NCI-H774 (cell line): ENCODE measurements at places on chromosomes 1 and 21.

DNA sequence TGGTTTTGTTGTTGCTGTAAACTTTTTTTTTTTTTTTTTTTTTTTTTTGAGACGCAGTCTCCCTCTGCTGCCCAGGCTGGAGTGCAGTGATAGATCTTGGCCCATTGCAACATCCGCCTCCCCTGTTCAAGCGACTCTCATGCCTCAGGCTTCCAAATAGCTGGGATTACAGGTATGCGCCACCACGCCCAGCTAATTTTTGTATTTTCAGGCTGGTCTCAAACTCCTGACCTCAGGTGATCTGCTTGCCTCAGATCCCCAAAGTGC lies 78.9 kb upstream of the SLC45A1 start:
- DNase-seq = no peak

DNA sequence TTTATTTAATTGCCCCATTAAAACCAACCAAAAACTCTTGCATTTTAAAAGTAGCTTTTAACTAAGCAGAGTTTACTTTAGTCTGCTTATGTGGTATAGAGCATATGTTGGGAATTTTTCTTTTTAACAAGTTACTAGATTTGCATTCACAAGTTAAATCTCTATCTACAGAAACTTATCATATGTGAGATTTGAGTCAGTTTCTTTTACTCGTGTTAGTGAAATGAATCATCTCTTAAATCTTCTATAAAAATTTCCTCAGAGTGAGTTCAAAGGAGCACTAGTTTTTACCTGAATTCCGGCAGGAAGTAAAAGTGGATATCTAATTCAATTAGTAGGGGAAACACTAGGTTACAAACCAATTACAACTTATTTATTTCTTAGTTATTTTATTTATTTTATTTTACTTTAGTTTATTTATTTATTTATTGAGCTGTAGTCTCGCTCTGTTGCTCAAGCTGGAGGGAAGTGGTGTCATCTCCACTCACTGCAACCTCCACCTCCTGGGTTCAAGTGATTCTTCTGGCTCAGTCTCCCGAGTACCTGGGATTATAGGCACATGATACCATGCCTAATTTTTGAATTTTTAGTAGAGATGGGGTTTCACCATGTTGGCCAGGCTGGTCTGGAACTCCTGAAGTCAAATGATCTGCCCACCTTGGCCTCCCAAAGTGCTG lies 1609.6 kb upstream of the B3GALT2 start:
- DNase-seq = no peak

- DNase-seq = no peak
Measured at GRCh38 chr1:25774206-25774803, 25.7 kb upstream of the SELENON start.

- no peak for DNase-seq
Measured at GRCh38 chr1:65431111-65431705, 10.7 kb downstream of the LEPR start.

- no peak for DNase-seq
Measured at GRCh38 chr21:28655471-28655870, 337.2 kb downstream of the LTN1 start.

DNA sequence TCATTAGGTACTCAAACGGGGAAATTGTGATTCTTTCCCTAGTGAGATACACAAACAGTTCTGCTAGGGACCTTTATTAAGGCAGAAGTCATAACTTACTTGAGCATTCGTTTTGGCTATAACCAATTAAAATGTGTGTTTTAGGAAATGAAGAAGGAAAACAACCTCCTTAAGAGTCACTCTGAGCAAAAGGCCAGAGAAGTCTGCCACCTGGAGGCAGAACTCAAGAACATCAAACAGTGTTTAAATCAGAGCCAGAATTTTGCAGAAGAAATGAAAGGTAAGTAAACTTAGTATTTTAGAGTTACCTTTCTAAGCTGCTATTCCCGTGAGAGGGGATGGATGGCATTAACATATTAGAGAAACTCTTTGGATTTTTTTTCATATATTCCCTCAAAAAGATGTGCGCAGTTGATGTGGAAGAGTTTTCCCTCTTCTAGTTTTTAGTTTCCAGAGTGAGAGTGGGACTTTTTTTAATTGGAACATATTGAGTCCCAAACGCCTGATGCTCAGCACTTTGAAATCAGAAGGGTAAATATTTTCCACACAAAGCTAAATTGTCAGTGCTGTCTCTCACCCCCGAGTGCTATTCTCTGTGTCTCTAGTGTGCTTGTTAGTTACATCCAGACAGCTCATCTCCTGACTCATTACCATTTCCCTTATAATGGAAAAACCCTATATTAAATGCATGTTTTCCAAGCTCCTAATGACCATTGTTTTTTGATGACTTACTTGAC lies 34.9 kb downstream of the CENPF start:
- DNase-seq = no peak

DNA sequence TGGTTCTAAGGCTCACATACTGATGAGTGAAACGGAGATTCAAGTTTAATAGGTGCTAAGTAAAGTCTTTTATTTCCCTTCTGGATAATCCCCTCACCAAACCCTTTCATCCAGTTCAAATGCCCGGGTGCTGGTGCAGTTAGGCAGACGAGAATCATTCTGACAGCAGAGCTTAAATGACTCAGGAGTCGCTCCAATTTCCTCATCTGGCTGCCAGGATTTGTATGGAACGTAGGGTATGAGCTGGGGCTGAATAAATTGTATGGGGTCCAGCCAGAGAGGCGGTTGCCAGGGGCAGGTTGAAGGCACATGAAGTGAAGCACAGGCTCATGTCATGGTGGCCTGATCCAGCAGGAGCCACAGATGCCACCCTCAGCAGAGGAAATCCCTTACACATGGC lies 76.0 kb downstream of the PAPPA2 start:
- no peak for DNase-seq

DNA sequence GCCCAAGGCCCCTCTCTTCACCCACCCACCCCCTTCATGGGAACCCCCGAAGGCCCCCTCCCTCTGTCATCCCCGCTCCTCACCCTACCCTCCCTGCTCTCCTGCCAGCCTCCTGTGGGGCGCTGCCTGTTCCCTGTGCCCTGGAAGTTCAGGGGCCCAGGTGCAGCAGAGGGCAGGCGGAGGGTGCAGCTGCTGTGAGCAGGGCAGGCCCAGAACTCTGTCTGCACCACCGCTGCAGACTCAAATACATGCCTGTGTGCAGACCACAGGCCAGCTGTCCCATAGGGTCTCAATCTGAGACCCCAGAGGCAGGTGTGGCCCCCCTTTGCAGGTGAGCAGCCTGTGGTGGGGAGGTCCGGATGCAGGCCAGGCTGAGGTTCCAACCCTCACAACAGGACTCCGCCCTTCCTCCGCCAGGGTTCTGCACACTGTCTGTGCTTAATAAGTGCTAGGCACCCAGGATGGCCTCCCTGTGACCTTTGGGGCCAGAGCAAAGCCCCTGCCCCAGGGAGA lies 62.5 kb downstream of the WNT9A start:
- DNase-seq = no peak

GRCh38 chr1:47930210-47930840 lies 66.9 kb downstream of the TRABD2B start:
- DNase-seq = no peak

DNA sequence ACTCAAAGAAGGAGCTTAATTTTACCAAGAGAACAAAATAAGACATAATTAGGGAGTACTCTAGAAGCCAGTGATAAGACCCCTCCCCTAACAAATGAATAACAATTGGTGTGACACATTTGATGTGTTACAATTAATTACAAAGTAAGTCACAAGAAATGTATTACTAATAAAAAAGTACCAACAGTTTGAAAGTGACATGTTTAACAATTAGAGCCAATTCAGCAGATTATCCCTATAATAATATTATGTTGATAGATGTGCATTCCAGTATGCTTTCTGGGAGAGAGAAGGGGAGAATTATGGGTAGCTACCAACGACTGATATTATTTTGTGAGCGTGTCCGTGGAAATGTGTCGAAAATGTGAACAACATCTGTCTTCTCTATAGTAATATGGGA lies 19.1 kb downstream of the CTSK start:
- DNase-seq = no peak

DNA sequence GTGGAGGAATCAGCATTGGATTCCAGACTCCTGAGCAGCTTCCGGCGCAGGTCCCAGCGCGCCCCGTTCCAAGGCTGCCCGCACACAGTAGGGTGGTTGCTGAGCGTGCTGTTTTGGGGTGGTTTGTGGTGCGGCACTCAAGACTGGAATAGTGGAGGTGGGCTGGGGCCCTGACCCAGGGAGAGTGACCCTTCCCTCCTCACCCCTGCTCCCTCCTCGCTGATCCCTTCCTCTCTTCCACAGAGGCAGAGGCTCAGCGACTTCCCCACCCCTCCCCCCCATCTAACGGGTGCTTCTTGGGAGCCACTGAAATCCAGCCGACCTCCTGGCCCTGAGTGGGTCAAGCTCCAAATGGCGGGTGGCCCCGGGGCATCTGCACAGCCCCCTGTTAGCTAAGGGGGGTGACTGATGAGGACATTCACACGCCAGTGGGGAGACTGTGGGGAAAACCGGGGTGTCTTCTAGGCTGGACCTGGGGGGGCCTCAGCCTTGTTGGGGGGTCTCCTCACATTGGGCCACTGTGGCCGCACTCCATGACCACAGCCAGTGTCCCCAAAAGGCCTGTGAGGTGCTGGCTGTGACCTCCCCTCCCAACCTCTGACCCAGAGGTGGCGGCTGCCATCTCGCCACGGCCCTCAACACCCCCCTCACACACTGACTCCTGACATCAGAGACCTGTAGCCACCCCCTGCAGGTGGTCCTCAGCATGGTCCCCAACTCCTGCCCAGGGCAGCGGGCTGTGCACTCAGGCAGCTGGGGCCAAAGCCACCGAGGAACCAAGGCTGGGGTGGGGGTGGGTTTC lies 3.9 kb upstream of the HES4 start:
- DNase-seq = no peak

DNA sequence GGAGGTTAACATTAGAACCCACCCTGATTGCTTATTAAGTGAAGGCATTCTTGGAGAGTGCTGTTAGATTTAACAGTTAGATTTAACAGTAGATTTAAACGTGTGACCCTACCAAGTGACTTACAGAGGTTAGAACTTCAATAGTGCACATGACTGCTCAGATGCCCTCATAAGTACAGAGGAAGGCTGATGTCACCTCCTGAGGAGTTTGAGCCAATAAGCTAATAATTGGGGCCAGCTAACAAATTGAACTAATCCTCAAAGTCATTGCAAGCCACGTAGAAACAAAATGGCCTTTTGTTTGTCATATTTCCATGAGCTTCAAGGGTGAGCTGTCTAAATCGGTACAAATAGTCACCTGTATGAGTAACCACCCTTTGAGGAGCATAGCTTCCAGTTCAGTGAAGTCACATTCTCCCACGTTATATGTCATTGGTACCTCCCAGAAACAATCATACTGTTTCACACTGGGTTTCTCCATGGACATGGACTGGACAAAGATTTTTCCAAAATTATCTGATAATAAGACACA lies 11.7 kb downstream of the AVPR1B start:
- DNase-seq = no peak

DNA sequence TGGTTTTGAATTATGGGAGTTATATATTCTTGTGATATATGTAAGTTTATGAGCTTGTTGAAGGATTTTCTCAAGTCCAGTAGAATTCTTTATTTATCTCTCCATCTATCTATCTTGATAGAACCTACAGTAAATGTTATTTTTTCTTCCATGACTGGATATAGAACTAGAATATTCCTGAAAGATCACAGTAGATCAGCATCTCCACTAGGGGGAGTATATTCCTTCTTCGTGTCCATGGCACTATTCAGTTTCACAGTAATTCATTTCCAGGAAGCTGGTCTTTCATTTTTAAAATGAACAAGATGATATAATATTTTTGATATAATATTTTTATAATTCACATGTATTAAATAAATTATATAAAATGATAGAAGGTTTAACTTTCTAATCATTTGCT lies 18.8 kb downstream of the TMPRSS15 start:
- DNase-seq = no peak

DNA sequence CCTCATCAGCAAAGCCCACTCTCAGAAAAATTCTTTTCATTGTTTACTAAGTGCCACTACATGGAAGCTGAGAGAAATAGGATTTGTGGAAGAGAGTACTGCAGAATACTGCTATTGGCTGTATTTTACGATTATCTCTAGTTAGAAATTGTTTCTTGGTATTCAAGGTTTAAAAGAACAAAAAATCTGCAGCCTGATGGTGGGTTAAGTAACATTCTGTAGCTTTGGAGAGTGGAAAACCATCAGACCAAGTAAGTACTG lies 27.3 kb downstream of the PTTG1IP start:
- DNase-seq = no peak

- no peak for DNase-seq
Measured at GRCh38 chr1:53395671-53396215, 63.5 kb upstream of the DMRTB1 start.

DNA sequence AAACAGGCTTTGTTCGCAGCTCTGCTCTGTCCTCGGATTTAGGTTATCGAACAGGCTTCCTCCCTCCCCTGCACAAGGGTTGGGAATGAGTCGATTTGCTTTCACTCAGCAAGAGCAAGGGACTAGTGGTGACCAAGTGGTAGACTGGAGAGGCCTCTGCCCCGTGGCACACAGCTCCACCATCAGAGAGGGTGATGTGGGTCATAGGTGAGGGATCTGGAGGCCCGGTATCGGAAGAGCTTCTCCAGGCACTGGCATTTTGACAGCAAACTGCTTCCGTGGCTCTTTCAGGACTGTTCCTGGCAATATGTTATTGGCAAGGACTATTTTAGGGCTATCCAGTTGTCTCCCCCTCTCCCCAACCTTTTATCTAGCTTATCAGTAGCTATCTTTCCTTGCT lies 3.1 kb upstream of the ELF3 start:
- no peak for DNase-seq

- DNase-seq = no peak
Measured at GRCh38 chr1:203116091-203116820, 11.3 kb upstream of the ADORA1 start.

- DNase-seq = no peak
Measured at GRCh38 chr1:92748138-92748537, 36.8 kb downstream of the EVI5 start.

- no peak for DNase-seq
Measured at GRCh38 chr1:27650539-27651175, 15.7 kb upstream of the FGR start.

GRCh38 chr1:13706046-13706445 lies 6.1 kb downstream of the PRDM2 start:
- no peak for DNase-seq
